Endodermal cell (in vitro differentiated cells): ENCODE measurements at places on chromosomes 2 and 18. TPM values are rescaled to one million over a fixed set of nuclear protein-coding genes. Genes with fewer than 3 reads are reported as not detected.
A peak's percentile ranks its signal among the peaks of the same experiment; 100 is the strongest.

GRCh38 chr18:61489334-61489733 is 156.1 kb downstream of the CDH20 start:
- DNase-seq = no peak
- no peak overlapping the region for H3K4me3 ChIP-seq
- H3K4me1 ChIP-seq = peaks cover 6% of the 10 kb centered on the region
- no peaks in the 10 kb centered on the region for H3K27me3 ChIP-seq
- H3K27ac ChIP-seq = no peak overlapping the region

GRCh38 chr2:229375251-229375650 is 104.2 kb upstream of the PID1 start:
- no peak for DNase-seq
- no peak overlapping the region for H3K4me3 ChIP-seq
- no peaks in the 10 kb centered on the region for H3K36me3 ChIP-seq
- H3K4me1 ChIP-seq = no peaks in the 10 kb centered on the region

- no peak overlapping the region for H3K4me3 ChIP-seq
- no peak overlapping the region for H3K27ac ChIP-seq
- DNase-seq = peak; percentile 30
These were observed 89.3 kb upstream of the SMAD2 start for GRCh38 chr18:48019557-48020325.

- H3K27ac ChIP-seq = no peak overlapping the region
- H3K4me3 ChIP-seq = no peak overlapping the region
- H3K36me3 ChIP-seq = no peaks in the 10 kb centered on the region
- no peak for DNase-seq
- H3K27me3 ChIP-seq = peaks cover 25% of the 10 kb centered on the region
- no peaks in the 10 kb centered on the region for H3K4me1 ChIP-seq
These were observed 4.0 kb upstream of the SMYD5 start for GRCh38 chr2:73210019-73210418.

- H3K36me3 ChIP-seq = no peaks in the 10 kb centered on the region
- no peaks in the 10 kb centered on the region for H3K4me1 ChIP-seq
- H3K4me3 ChIP-seq = no peak overlapping the region
- H3K27ac ChIP-seq = peak overlapping the region; percentile 30
- DNase-seq = no peak
These were observed 48.2 kb downstream of the CXCR4 start for GRCh38 chr2:136069773-136070172.

Gene KHK
- total RNA-seq = 0.82 to 3.9 TPM (median 3.5 TPM) in 3 replicates

Gene LRP2
- 3.5 to 4.6 TPM (median 4.3 TPM) in 3 replicates for total RNA-seq

Gene DAW1
- total RNA-seq = not detected in 2 replicates

Gene PLCL1
- 0.04 and 0.07 TPM in 2 replicates for total RNA-seq
